ENCODE measurements at places on chromosomes 2 and 18.

DNA sequence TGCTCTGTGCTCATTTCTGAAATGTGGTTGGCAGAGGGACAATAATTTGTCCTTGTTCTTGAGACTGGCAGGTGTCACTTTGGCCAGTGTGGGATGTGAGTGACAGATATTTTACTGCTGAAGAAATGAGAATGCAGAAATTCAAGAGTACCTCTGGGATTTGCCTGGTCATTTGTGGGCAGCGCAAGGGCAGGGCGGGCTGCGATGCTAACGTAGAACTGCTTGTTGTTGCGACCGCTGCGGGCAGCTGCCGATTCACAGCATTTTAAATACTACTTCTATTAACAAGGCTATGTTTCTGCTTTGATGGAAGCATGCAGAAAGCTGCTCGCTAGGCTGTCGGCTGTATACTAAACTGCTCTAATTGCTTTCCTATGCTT, 268.6 kb downstream of the FIGN start:
- DNase-seq = no peak

- no peak for DNase-seq
Observed at GRCh38 chr18:42527766-42528165, 572.7 kb downstream of the PIK3C3 start.

GRCh38 chr2:64857581-64858471, 131.4 kb upstream of the SLC1A4 start:
- no peak for DNase-seq

- DNase-seq = no peak
Observed at GRCh38 chr2:126995621-126996377, 97.1 kb downstream of the TEX51 start.

- DNase-seq = no peak
Observed at GRCh38 chr2:178863856-178864620, 56.8 kb upstream of the TTN start.

GRCh38 chr2:207072571-207072970, 93.2 kb downstream of the KLF7 start:
- DNase-seq = no peak

DNA sequence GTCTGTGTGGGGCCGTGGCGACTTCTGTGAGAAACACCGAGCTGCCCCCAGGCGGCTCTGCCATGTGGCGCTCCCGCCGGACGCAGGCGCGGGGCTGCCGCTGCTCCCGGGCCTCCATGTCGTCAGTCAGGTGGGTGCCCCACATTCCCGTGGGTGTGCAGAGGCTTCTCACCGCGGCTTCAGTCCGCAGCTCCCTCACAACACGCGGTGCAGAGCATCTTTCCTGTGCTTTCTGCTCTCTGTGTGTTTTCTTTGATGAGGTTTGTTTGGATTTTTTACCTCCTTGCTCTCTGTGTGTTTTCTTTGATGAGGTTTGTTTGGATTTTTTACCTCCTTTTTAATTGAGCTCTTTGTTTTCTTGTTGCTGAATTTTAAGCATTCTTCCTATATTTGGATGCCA, 13.0 kb downstream of the AQP12A start:
- peak; percentile 43 for DNase-seq

GRCh38 chr2:159591221-159591620, 25.1 kb downstream of the BAZ2B start:
- DNase-seq = no peak

DNA sequence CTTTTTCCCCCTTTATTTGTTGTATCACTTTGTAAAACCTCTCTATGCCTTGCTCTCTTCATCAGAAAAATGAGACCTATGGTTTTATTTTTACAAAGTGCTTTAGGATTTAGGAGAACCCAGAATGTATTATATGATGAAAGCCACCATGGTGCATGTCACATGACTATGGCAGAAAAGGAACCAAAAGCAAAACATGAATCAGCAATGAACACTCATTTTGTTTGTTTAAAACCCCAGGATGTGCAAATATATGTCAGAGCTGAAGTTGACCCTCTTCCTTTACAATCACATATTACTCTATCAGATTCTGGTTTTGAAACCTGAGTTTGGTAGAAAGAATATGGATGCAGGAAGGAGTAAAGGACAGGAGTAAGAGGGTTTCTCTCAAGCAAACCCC, 70.0 kb downstream of the FIGN start:
- DNase-seq = no peak

GRCh38 chr2:14475994-14476393, 156.5 kb upstream of the LRATD1 start:
- no peak for DNase-seq

DNA sequence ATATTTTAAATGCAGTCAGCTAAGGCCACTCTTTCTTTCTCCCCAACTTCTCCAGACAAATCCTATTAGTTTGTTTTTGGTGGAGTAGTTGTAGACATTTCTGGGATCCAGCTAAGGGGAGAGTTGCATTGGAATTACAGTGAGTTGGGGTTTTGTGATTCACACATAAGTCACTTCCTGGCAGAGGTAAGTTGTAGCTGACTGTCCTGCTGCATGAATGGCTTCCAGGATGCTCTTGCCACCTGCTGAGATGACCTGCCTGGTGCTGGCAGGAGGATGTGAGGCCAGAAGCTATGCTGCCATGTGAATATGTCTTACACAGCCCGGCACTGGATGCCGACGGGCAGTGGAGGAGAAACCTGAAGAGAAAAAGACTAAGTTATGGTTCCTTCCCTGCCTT, 243.7 kb downstream of the TDRD15 start:
- DNase-seq = no peak

DNA sequence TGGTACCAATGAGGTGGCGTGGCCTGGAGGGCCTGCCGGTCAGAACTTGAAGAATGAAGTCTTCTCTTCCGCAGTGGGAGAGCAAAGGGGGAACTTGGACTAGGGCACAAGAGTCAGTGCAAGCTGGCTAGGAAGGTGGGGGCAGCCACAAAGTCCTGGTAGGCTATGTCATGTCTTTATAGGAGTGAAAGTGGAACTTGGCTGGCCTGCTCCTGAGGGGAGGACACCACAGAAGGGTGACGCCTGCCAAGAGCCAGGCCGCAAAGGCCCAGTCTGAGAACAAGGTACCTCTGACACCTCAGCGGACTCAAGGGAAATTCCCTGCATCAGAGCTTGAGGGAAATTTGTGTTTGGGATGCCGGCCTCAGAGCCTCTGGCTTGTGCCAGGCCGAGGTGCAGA, 32.2 kb upstream of the MAP3K20 start:
- DNase-seq = no peak

- no peak for DNase-seq
Observed at GRCh38 chr2:163210430-163210918, 371.9 kb upstream of the KCNH7 start.

- no peak for DNase-seq
Observed at GRCh38 chr18:52670896-52671295, 330.9 kb downstream of the DCC start.

GRCh38 chr2:234840336-234840735, 111.5 kb upstream of the SH3BP4 start:
- no peak for DNase-seq

GRCh38 chr18:41548521-41549260, 406.3 kb upstream of the PIK3C3 start:
- no peak for DNase-seq

DNA sequence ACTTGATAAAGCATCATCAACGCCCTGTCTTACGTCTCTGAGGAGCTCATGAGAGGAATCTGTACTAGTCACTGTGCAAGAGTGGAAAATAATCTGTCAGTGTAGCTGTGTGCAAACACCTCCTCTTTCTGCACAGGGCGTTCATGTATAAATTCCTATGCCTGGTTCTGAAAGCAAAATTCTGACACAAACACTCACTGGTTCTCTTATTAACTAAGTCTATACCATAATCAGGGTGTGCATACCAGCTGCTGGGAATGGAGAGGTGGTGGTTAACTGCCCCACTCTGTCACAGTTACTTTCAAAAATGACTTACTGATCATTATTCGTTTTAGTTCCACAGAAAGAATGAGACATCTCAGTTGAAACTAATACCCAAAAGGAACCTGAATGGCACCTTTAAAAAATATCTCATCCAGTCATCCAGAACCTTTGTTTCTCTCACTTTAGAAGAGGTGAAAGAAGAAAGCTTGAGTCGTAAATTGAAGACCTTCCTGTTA, 35.7 kb downstream of the STK39 start:
- DNase-seq = peak; percentile 53
